ENCODE measurements at places on chromosomes 16 and 17.
A peak's percentile ranks its signal among the peaks of the same experiment; 100 is the strongest.

- DNase-seq = no peak
Observed at GRCh38 chr16:86986809-86987487, 330.2 kb downstream of the C16orf95 start.

DNA sequence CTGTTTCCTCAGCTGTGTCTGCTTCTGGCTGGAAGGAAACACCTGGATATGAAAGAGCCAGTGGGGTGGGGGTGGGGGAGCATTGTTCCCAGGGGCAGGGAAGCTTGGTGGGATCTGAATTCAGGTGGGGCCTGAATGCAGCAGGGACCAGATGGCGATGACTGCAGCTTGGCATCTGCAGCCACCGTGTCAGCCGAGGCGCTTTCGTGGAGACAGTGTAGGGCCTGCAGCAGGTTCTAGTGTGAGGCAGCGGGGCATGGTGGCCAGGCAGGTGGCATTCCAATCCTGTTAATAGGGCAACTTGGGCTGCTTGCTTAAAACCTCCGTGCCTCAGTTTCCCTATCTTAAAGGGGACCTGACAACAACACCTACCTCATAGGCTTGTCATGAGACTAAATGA is 1.7 kb downstream of the PIK3R6 start:
- DNase-seq = no peak

DNA sequence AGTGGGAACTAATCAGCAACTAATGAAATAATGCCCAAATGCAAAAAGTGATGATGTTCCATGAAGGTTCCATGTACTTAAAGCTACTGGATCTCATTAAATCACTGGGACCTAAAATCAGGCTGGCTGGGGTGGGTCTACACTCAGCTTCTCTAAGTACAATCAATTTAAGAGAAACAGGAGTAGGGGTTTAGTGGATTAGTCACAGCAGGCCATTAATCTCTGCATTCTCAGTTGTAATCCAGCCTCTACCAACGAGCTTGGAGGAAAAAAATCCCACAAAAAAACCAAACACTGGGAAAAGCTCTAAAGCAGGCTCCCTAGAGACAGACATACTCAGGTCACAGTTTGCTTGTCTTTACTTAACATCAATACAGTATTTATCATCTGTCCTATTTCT is 15.0 kb downstream of the CA10 start:
- no peak for DNase-seq

GRCh38 chr16:76941113-76941512 is 249.9 kb upstream of the MON1B start:
- DNase-seq = peak; percentile 83

- no peak for DNase-seq
Observed at GRCh38 chr17:2903193-2903974, 107.1 kb downstream of the RAP1GAP2 start.

DNA sequence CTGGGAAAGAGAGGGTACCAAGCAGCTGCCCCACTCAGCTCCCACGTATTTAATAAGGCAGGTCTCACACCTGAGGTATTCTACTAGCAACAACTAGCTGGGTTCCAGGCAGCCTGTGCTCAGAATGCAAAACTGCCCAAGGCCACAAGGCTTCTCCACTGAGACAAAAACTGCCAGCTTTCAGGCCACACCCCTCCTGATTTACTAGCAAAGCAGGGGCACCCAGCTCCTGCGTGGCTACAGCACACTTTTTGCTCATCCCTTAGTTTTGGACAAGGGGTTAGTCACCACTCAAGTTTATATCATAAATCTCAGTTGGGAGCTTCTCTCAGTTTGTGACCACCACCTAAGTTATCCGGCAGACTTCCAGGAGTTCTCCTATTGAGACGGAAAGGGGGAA is 494.6 kb downstream of the CDH11 start:
- no peak for DNase-seq

DNA sequence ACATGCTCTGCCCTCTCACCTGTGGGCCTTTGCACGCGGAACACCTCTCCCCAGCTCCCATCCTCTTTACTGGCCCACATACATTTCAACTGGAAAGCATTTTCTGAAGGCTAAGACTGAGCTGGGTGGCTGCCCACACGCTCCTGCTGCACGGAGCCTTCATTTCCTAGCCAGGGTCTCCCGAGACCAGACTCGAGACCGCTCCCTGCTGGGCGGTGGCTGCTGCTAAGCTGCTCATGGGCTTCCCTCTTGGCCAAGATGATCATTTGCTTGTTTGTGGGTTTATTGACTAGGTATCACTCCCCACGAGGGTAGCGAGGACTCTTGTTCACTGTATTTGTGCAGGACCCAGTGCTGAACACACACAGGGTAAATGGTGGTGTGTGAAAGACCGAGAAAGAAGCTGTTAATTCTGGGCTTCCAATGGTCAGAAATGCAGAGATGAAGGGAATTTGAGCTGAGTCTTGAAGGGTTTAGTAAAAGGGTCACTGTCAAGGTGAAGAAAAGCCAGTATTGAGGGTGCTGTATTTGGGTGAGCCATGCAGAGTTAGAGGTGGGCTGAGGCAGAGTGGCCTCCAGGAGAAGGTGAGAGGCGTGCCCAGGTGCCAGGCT is 907 bp downstream of the TRAPPC2L start:
- DNase-seq = peak; percentile 6

- peak; percentile 86 for DNase-seq
Observed at GRCh38 chr17:29005936-29006511, at the start of gene SEZ6. Gene SEZ6 (minus strand): TSS chr17:29006033. CDS start chr17:29005869, 164 bp downstream.
